SW 1271 (cell line): ENCODE measurements at places on chromosomes 12 and 14.

- DNase-seq: no peak
Measured at GRCh38 chr14:23950411-23951135, 3.0 kb upstream of the DHRS4 start.

GRCh38 chr12:103799504-103799856 is 41.6 kb downstream of the NT5DC3 start:
- peak; percentile 86 for DNase-seq

- DNase-seq: no peak
Measured at GRCh38 chr12:124000111-124000510, 27.1 kb downstream of the ZNF664 start.

GRCh38 chr14:91599994-91600393 is 89.9 kb upstream of the PPP4R3A start:
- no peak for DNase-seq

DNA sequence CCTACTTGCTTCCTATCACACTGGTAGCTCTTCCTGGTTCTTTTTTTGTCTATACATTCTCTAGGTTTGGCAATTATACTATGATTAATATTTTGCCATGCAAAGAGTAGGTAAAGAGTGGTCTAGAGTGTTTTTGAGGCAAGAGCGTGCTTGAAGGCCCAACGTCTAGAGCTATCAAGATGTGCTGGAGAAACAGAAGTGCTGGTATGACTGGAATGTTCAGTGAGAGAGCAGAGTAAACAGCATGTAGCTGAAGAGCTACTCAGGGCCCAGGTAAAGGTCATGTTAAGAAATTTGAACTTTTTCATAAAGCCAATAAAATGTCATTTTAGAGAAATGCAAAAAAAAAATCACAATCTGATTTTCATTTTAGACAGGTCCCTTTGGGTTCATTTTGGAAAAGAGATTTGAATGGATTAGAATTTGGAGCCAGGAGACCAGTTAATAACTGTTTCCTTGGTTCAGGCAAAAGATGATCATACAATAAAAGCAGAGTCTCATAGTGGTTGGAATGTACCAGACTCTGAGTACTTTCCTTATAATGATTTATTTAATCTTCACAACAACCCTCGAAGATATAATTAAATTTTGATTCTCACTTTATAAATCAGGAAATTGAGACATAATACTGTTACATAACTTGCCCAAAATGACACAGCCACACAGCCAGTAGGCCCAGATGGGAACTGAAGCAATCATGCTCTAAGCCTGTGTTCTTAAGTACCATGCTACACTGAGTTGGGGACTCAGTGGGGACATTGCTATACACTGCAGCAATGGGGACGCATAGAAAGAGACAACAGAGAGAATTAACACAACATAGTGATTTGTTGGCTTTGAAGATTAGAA is 350.1 kb downstream of the NELL2 start:
- no peak for DNase-seq

DNA sequence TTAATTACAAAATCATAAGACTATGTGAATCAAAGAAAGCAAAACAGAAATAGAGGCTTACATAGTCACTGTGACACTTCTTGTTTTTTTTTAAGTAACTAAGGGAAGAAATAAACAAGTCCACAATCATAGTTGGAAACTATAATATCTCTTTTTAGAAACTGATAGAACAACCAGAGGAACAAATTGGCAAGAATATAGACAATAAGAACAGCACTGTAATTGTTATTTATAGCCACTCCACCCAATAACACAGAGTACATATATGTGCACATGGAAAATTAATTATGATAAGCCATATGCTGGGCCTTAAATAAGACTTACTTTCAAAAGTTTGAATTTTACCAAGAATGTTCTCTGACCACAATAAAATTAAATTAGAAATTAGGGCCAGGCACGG is 101.1 kb downstream of the PLEKHG7 start:
- no peak for DNase-seq

GRCh38 chr12:55708695-55709233 is 1.1 kb upstream of the ITGA7 start:
- no peak for DNase-seq

- no peak for DNase-seq
Measured at GRCh38 chr12:107115119-107115518, 21.8 kb upstream of the CRY1 start.

DNA sequence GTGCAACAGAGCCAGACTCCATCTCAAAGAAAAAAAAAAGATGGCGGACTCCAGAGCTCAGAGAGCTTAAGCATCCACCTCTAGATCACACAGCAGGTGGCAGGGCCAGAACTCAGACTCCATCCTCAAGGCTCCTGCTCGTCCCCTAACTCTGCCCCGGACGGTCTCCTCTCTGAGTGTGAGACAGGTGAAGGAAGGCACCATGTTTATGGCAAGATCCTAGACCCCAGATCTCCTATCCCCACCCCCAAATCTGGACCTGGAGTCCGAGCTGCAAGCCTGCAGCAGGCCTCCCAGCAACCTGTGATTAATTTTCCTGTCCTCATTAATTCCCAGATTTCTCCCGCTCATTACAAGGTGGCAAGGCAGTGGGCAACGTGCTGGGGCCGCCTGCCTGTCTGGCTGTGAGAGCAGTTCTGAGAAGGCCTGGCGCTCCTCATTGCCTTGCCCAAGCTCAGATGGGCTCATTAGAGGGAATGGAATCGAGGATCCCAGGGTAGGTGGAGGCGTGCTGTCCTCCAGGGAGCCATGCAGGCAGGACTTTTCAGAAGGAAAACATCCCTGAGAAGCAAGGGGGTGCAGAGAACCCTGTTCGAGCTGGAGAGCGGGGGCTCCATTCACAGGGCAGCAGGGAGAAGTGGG is 296.6 kb upstream of the RTL1 start:
- no peak for DNase-seq

GRCh38 chr12:28294300-28294699 is 104.0 kb downstream of the CCDC91 start:
- no peak for DNase-seq

DNA sequence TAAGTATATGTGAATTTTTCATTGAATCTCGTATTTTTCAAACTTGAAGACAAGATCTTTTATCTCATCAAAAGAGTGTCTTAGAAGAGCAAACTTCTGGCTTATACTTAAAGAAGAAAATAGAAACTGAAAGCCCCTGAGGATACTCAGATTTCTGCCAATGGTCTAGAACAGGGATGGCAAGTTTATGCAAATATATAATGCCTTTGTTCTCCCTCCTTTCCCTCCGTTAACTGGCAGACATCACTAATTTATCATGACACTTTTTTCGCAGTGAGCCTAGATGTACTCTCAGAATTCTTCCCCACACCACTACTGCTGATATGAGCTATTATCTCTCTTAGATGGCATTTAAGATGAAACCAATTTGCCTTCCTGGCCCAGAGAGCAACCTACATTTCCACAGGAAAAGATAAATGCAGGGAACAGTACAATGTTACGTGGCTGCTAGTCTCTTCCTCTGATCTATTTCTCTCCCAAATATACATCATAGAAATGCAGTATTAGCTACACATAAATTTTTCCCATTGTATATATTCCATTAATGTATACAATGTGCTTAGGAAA is 40.0 kb upstream of the DAAM1 start:
- no peak for DNase-seq

GRCh38 chr12:44428825-44429224 is 447.3 kb downstream of the NELL2 start:
- DNase-seq: no peak

DNA sequence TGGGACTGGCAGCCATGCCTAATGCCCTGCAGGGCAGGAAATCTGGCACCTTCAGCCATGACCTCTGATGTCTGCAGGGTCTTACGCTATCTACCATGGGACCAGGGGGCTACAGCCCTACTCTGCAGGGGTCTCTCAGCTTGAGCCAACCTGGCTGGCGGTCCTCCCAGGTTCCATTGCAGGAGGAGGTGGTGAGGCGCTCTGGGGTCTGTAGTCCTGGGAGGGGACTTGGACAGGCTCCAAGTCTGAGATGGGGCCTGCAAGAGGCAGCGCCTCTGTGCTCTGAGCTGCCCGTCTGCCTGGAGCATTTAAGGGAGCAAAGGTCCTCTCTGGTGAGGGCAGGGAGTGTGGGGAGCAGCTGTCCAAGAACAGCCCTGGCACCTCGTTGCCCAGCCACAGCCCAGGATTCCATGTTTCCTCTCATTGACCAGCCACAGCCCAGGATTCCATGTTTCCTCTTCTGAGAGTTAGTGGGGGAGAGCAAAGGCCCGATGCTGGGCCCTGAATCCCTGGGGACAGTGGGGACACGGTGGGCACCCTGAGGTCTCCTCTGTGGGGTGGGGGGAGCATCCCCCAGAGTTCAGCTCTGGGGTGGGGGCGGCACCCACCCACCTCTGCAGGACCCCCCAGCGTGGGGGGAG is 655 bp downstream of the PLD4 start:
- no peak for DNase-seq

DNA sequence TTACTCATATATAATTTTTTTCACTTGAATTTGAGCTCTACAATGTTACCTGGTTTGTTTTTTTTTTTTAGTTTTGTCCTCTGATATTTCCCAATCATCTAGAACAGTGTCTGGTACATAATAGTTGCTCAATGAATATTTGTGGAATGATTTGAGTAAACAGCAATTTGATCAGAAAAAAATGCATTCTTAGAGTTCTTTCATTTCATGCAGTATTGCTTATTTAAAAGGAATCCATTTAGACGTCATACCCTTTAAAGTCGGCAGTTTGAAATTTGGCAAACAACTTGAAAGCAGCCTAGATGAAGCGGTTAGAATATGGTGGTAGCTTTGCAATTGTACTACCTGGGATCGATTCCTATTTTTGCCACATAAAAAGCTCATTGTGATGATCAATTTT is 140.0 kb downstream of the PDE3A start:
- no peak for DNase-seq

GRCh38 chr12:31275491-31275890 is 50.5 kb downstream of the SINHCAF start:
- no peak for DNase-seq

DNA sequence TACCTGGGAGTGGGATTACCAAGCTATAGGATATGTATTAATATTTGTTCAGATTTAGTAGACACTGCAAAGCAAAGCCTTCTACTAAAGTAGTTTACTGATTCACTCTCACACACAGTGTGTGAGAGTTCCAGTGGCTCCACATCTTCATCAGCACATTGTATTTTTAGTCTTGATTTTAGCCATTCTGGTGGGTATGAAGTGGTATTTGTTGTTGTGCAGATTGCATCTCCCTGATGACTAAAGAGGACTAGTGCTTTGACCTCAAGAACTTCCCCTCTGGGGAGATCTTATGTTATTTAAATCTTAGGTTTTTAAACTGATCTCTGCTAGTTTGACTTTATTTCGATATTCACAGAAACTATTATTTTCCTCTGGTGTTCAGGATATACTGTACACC is 479.7 kb upstream of the RGS6 start:
- DNase-seq: no peak

- no peak for DNase-seq
Measured at GRCh38 chr14:93333631-93334103, 831 bp upstream of the BTBD7 start.

DNA sequence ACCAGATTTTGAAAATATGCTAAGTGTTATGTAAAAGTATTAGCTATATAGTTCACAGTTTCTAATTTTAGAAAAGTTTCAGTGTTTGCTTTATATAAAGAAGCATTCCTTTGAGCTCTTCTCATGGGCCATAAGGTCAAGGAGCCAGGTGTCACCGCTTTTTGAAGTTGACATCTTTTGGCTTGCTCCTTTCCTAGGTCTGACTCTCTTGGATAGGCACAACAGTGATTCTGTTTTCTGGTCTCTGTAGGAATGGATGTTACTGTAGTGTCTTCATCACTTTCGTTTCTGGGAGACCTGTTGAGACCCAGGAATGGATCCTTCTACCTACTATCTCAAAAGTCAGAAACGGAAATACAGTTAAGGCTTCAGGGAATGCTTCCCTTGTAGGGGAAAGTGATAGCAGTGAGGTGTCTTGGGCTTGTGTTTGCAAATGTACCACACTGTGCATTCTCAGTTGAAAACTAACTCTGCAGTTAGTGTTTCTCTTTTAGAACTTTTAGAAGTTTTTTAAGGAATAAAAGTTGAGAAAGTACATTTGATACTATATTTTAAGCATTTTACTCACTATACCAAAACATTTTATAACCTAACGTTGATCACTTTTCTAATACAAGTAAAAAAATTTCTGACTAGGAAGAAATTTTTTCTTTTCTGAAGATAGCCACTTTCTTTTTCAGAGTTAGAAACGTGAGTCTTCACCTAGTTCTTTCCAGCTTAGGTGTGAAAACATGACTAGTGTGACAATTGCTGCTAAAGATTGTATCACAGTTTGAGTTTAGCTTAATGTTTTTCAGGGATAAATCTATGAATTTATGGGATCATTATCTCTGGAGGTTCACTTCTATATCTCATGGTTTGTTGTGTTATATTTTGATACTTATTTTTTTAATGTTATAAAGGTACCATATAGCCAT is 20.8 kb downstream of the VRK1 start:
- no peak for DNase-seq

- no peak for DNase-seq
Measured at GRCh38 chr12:117684471-117684870, 284.3 kb downstream of the KSR2 start.

DNA sequence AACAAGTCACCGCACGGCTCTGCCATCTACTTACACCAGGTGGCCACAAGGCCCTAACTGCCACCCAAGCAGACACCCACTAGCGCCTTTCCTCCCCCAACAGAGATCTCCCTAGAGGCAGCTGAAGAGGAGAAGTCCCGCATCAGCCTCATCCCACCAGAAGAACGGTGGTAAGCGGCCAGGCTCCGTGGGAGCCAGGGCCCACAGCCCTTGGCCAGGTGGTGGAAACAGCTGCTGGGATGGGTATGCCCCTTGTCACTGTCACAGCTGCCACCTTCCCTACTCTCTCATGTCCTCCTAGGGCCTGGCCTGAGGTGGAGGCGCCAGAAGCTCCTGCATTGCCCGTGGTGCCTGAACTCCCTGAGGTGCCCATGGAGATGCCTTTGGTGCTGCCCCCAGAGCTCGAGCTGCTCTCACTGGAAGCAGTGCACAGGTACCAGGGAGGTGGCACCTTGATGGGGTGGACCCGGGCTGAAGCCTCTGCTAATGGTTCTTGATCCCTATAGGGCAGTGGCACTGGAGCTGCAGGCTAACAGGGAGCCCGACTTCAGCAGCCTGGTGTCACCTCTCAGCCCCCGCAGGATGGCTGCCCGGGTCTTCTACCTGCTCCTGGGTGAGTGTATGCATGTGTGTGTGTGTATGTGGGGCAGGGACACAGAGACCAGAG is 7.5 kb downstream of the REC8 start:
- no peak for DNase-seq

- DNase-seq: no peak
Measured at GRCh38 chr12:84732828-84733340, 179.7 kb downstream of the SLC6A15 start.

GRCh38 chr14:99718031-99718810 is 34.1 kb downstream of the CYP46A1 start:
- DNase-seq: no peak

- no peak for DNase-seq
Measured at GRCh38 chr12:124553862-124554428, 13.5 kb downstream of the NCOR2 start.

GRCh38 chr12:120872487-120872886 is 31.7 kb downstream of the SPPL3 start:
- DNase-seq: no peak
